NCI-H187 (cell line): ENCODE measurements at places on chromosomes 4 and X.
A peak's percentile ranks its signal among the peaks of the same experiment; 100 is the strongest.

DNA sequence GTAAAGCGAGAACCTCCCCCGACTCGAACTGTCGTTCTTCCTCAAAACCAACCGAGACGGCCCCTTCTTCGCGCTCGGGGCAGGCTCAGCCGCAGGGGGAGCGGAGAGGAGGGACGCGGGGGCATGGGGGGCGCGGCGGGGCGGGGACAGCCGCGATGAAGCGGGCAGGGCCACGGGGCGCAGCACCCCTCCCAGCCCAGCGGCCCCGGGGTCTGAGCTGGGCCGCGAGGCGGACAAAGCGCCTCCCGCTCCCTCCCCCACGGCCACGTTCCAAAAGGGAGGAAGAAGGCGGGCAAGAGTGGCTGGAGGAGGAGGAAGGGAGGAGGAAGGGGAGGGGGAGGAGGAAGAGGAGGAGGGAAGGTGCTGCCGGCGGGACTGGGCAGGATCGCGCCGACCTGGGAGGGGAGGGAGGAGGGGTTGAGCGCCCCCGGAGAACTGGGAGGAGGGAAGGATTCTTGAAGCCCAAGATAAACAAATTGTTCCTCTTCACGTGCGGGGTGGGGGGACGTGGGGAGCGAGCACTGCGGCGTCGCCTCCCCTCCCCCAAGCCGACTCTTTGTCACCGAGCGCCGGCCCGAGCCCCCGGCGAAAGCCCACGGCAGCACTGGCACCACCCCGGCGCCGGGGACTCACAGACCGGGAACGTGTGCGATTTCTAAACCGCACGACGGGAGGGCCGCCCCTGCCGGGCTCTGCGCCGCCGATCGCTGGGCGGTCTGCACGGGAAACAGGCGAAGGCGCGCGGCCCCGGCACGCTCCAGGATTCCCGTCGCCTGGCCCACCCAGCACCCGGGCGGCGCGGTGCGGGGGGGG, 2.9 kb downstream of the MAML3 start:
- peak; percentile 56 for DNase-seq

- DNase-seq = no peak
Observed at GRCh38 chr4:95050980-95051701, 293.4 kb downstream of the BMPR1B start.

GRCh38 chrX:49176421-49177326, 5.0 kb downstream of the PLP2 start:
- DNase-seq = no peak

DNA sequence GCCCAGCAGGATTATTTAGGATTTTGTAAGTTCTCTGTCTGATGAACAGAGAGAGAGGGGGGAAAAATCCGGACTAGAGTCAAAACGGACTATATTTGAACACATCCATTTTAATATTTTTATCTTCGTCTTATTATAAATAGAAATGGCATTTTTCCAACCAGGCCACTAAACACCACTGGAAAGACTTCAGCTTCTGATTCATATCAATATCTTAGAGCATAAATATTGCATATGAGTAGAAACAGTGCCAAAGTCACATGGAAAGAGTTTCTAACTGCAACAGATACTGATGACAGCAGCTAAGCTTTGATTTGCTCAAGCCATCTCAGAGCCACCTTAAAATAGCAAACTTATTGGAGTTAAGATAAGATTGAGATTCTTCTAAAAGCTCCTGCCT, 456 bp downstream of the PPARGC1A start:
- DNase-seq = no peak

GRCh38 chr4:156623376-156623775, 348.2 kb downstream of the PDGFC start:
- no peak for DNase-seq

GRCh38 chrX:134749706-134750445, 91.6 kb upstream of the PLAC1 start:
- DNase-seq = no peak

- DNase-seq = no peak
Observed at GRCh38 chrX:22730542-22730941, 269.2 kb upstream of the DDX53 start.

- no peak for DNase-seq
Observed at GRCh38 chr4:99734583-99735322, 77.1 kb upstream of the C4orf54 start.

DNA sequence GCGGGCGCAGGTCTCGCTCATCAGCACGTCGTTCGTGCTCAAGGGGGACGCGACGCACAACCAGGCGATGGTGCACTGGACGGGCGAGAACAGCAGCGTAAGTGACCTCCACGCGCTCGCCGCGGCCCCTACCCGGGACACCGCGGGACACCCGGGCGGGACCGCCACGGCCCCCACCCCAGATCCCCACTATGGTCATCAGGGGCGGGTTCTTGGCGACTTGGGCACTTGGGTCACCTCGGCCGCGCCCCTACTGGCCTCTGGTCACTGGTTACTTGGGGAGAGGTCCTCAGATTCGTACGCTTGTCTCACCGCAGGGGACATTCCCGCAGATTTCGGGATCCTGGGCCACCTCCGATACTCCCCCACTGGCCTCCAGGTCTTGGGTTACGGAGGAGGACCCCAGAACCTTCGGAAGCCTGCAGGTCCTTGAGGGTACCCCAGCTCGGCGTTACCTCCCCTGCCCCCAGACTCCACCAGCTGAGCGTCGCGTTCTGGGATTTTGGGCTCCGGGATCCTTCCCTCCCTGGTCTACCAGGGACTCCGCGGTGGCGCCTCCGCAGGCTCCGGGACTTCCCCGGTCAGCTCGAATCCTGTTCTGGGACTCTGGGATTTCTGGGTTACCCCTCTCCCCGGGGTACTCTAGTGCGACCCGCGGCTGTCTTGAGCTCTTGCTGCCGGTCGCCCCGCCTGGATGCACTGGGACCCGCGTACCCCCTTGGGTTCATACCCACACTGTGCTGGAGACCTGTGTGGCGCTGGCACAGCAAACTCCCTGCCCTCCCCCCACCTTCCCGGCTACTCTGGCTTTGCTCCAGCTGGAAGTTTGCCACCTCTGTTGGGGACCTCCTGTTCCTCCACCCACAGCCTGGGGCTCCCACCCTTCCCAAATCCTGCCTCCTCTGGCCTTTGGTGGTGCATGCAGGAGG, 956 bp downstream of the SORCS2 start:
- DNase-seq = peak; percentile 29

DNA sequence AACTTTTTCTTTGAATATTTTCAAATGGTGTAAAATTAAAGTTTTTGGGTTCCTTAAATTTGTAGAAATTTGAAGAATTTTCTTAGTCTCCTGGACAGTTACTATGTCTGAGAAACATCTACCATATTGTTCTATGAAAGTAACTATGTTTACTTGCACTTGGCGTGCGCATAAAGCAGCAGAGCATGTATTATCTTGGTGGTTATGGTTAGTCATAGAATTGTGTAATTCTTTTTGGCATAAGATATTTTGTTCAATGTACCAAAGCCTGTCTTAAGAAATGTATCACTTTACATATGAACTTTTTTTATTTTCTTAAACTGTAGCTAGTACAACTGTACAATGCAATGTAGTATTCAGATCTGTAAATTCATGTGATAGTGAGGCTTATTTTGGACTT, 49.2 kb downstream of the CDS1 start:
- DNase-seq = no peak

DNA sequence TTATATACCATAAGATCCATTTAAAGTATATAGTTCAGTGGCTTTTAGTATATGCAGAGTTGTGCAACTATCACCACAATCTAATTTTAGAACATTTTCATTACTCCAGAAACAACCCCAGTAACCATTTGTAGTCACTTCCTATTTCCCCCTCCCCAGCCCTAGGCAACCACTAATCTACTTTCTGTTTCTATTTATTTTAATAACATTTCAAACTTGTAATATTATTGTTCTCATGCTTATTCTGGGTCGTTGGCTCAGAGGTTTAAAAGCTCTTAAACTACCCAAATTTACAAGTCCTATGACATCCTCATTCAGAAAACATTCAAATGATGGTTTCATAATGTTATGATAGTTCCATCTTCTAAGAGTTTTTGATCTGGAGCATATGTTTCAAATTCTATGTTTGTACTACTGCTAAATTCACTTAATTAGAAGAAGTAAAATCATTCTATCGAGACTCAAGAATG, 18.4 kb downstream of the XIAP start:
- no peak for DNase-seq

DNA sequence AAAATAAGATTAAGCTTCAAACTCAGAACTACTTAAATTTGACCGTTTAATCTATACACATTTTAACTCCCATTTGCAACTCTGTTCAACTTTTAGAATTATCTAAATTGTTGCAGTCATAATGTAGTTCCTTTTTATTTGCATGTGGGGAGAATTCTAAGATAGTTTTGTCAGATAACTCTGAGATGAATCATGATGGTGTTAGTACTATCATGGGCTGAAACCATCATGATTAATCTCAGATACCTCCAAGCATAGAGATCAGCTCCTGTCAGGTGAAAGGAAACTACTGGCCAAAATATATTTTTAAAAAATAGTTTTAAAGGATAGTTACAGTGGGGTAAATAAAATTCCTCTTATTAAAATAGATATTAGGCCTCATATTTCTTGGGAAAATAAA, 39.0 kb downstream of the FBXO8 start:
- DNase-seq = no peak

DNA sequence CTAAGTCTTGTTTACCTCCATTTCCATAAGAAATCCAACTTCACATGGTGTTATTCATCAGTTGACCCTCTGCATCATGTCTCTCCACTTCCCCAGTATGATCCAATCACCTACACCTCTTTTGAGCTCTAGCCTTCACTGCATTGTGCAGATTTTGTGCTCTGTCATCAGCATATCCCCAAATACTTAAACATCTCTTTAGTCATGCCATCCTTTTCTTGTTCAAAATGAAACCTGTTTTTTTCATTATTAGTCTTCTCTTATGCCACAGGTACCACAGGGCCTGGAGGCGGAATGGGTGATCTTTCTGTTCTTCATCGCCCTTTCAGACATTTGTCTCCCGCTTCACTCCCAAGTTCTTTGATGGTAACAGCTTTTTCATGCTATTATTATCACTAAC, 382.7 kb upstream of the GALNTL6 start:
- no peak for DNase-seq

DNA sequence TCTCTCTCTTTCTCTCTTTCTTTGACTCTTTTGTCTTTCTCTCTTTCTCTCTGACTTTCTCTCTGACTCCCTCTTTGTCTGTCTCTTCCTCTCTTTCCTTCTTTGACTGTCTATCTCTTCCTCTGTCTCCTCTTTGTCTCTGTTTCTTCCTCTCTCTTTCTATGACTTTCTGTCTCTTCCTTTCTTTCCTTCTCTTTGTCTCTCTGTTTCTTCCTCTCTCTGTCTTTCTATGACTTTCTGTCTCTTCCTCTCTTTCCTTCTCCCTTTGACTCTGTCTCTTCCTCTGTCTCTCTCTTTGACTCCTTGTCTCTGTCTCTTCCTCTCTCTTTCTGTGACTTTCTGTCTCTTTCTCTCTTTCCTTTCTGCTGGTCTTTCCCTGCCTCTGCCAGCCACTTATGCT, 38.7 kb downstream of the HNRNPD start:
- DNase-seq = no peak

- no peak for DNase-seq
Observed at GRCh38 chr4:153488006-153488891, 22.1 kb downstream of the TMEM131L start.

DNA sequence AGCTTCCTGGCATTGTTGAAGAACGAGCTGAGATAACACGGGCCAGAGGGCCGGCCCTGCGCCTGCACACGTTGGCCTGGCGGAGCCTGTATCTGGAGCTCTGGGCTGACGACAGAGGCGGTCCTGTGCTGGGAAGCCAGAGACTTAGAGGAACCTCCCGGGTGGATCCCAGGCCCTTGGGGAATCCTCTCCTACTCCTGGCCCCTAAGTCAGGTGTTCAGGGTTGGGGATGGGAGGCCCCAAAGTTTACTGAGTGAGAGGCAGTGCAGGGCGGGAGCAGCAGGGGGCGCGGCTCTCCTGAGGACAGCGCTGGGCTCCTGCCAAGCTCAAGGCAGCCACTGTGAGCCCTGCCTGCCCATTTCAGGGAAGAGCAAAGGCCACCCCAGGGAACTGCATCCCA, 2.5 kb upstream of the HTRA3 start:
- no peak for DNase-seq

- no peak for DNase-seq
Observed at GRCh38 chr4:168803732-168804131, 206.3 kb downstream of the CBR4 start.

- no peak for DNase-seq
Observed at GRCh38 chr4:93127489-93127888, 701.1 kb upstream of the ATOH1 start.

GRCh38 chr4:151676301-151676700, 84.5 kb downstream of the GATB start:
- no peak for DNase-seq

DNA sequence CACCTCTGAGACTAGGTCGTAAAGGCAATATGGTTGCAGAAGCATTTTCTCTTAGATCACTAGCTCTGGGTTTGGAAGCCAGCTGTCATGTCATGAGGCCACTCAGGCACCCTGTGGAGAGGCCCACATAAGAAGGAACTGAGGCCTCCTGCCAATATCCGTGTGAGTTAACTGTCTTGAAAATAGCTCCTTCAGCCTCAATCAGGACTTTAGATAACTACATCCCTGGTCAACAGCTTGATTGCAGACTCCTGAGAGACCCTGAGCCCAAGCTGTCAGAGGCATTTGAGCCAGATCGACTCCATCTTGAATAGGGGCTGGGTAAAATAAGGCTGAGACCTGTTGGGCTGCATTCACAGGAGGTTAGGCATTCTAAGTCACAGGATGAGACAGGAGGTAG, 15.1 kb upstream of the REPS2 start:
- DNase-seq = no peak

DNA sequence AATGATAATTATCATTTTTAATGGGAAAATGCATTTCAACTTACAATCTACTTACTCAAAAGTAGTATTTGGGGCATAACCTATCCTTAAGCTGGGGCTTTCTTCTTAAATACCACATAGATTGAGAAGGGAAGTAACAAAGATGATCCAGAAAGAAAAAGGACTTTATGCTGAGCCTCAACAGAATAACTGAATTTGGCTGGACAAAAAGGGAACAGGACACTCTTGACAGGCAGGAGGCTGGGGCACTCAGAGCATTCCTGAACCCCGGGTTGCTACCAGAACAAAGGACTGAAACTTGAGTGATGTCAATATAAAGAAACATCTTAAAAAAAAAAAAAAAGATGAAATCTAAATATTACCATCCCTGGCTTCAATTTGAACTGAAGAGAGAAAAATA, 23.9 kb downstream of the RELL1 start:
- DNase-seq = no peak

DNA sequence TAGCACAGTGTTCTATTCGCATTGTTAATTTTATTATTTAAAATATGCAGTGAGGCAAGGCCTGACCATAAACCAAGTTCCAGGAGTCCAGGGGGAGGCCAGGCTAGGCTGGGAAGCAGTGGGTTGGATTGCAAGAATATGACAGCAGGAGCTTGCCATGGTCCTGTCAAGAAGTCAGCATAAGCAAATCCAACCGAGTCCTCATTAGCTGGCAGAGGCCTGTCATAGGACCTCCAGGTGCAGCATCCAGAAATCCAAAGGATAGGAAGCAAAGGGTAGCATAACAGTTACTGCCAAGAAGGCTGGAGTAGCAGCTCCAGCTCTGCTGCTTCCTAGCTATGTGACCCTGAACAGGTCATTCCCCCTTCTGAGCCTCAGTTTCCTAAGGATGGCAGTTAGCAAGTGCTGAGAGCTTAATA, 13.4 kb downstream of the PJA1 start:
- DNase-seq = no peak
